ENCODE measurements at places on chromosomes 3 and 15.

DNA sequence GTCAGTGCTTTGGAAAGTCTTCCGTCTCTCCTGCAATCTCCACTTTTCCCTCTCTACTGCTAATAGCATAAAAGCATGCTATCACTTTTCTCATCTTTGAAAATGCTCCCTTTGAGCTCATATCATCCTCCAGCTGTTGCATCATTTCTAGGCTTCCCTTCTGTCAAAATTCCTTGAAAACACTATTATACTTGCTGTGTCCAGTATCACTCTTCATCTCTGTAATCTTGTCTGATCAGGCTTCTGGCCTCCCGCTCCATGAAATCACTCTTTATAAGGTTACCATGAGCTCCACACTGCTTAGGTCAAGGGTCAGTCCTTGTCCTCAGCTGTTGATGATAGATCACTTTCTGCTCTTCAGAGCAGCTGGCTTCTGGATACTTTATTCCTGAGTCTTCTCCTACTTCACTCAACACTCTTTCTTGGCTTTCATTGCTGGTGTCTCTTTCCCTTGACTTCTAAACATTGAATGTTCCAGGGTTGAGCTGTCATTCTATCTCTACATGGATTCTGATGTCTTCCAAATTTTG lies 50.9 kb upstream of the SPTSSB start:
- no peak for DNase-seq

- peak; percentile 71 for DNase-seq
These were observed 984 bp downstream of the RNU6-1 start for GRCh38 chr15:67838789-67839332.

DNA sequence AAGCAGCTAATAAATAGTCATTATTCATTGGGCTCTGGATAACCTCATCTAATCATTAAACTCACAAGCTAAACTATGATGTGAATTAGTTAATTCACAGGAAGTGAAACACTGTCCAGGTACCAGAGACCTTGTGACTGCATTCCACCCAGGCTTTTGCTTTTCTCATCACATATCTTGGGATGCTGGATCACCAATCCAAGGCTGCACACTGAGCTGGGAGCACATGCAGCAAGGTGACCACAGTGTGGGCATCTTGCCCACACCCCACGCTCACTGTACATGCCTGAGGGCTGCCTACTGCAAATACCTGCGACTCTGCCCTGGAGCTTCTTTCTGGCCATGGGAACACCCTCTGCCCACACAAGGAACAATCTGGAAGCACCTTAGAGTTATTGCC lies 40.6 kb upstream of the TNFAIP8L3 start:
- no peak for DNase-seq

DNA sequence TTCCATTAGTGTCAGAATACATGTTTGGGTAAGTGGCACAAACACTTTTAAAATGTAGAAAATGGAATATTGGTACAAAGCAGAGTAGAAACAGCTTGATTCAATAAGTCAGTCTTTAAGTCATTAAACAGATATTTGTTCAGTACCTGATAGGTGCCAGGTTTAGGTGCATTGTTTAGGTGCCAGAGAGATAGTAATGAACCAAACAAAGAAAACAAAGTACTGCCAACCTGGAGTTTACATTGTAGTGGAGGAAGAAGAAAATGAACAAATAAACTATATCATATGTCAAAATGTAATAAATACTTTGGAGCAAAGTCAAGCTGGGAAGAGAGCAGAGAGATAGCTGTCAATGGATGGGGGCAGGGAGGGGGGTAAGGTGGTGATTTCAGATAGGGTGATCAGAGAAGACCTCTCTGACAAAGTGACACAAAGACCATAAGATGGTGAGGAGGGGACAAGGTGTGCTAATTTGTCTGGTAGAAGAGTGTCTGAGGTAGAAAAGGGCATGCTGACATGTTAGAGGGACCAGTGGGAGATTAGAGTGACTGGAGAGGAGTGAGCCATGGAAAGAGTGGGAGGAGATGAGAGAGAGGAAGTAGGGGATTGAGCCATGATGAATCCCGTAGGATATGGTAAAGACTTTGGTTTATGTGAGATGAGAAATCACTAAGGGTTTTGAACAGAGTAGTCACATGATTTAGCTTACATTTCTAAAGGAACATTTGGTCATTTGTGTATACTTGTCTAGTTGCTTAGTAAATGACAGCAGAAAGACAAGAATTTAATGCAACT lies 128.2 kb downstream of the UBE2E2 start:
- no peak for DNase-seq

GRCh38 chr3:170037463-170038433 lies at the start of gene GPR160:
GPR160 (plus strand) TSS chr3:170037995; CDS start chr3:170083973, 45,978 bp downstream.
- DNase-seq, result peak; percentile 80

DNA sequence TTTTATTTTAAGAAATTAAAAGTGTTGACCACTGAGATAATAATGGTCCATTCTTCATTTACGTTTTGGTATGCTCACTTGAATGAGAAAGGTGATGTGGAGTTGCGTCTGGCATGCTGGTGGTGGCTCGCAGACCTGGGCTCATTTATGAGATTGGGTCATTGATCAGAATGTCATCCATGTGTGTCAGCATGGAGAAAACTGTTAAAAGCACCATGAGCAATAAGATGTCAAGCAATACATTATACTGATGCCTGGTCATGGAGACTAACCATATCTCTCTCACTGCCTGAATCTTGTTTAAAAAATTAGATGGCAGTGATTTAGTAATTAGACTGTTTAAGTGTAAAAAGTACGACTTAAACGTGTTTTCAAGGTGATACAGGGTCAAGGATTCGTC lies 503.4 kb upstream of the SEMA6D start:
- no peak for DNase-seq
